Nephron progenitor cell (in vitro differentiated cells): ENCODE measurements at places on chromosomes 7 and 10.

GRCh38 chr10:72461085-72461484 lies 106.4 kb upstream of the DNAJB12 start:
- no peak for DNase-seq

- DNase-seq = no peak
Measured at GRCh38 chr10:102342958-102343357, 52.5 kb upstream of the NFKB2 start.

- no peak for DNase-seq
Measured at GRCh38 chr7:31020652-31021051, 31.5 kb upstream of the ADCYAP1R1 start.

DNA sequence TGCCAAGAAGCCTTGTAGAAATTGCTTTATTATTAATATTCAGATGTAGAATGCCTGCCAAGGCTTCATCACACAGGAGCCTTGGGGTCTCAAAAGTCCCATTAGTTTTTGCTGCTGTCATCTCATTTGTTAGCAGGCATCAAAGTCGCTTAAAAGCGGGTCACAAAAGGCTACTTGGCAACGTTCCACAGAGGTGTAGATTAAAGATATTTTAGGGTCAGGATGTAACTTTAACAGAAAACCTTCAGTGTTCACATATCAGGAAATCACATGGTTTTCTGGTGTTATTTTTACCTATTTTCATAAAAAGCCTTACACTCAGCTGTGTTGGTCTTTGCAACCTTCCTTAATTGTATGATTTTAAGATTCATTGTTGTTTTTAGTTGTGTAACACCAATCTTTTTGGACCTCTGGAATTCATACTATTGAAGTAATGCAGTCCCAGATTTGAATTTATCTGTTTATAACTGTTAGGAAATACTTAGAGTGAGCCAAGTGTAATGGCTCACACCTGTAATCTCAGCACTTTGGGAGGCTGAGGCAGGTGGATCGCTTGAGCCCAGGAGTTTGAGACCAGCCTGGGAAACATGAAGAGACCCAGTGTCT lies 65.3 kb downstream of the TET1 start:
- DNase-seq = no peak

DNA sequence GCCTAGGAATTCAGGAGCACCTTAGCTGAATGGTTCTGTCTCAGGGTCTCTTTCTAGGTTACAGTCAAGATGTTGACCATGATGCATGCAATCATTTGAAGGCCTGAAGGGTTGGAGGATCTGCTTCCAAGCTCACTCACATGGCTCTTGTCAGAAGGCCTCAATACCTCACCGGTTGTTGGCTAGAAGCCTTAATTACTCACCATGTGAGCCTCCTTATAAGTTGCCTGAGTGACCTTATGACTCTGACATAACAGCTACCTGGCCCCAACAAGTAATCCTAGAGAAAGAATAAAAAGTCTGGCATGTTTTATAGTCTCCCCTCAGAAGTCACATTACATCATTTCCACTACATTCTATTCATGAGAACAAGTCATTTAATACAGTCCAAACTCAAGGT lies 3.4 kb upstream of the C1GALT1 start:
- DNase-seq = no peak

DNA sequence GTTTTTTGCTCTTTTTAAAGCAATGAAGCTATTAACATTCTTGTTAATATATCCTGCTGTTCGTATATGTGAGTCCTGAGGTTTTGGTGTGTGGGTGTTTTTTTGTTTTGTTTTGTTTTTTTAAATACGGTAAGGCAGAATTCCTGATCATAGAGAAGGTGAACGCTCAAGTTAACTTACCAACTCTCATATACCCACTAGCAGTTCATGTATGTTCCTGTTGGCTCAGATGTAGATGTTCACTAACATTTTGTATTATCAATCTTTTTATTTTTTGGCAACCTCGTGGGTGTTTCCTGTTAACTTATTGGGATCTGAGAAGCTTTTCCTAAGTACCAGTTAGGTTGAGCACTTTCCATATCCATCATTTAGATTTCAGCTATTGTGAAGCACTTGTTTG lies 20.5 kb downstream of the TRIM24 start:
- no peak for DNase-seq

DNA sequence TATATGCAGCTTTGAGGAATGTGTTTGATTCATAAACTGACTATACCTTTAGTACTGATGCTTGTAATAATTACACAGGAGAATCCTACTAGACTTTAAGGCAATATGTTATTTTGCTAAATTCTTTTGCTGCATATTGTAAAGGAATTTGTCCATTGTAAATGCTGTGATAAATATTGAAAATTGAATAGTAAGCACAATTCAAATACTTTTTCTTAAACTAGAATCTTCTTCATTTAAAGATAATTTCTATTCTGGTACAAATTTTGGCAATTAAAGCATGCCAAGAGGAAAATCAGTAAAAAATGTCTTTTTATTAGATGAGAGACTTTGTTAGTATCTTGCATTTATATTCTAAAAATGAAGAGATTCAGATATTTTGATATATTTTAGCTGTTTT lies 45.4 kb downstream of the SMNDC1 start:
- DNase-seq = no peak

GRCh38 chr7:95686109-95686508 lies 86.2 kb upstream of the DYNC1I1 start:
- peak; percentile 40 for DNase-seq

- DNase-seq = no peak
Measured at GRCh38 chr7:37663693-37664092, 19.9 kb upstream of the GPR141 start.

DNA sequence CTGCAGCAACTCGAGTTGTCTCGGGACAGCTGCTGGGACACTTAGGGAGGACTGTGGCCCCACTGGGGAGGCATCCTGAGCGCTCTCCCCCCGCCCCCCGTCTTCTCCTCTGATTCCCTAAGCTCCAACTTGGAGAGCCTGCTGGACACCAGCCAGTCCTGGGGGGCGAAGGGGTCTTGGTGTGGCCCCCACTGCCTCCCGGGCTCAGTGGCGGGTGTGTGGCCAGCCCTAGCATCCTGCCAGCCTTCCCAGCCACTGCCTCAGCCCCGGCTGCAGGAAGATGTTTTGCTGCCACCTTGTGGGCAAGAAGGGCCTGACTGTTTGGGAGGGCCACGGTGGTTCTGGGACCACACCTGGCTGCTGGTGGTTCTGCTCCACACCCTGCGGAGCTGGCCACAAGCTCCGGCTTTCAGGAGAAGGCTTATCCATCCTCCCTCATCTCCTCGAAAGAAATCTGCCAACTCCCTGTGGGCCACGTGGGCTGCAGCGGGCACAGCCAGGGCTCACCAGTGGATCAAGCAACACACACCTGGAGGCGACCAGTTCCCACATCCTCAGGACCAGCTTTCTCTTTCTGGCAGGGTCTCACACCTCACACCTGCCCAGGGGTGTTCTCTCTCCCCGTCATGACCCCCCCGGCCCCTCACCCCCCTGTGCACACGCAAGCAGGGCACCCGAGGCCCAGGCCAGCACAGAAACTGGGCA lies 24.8 kb downstream of the AGAP3 start:
- DNase-seq = peak; percentile 80

- DNase-seq = no peak
Measured at GRCh38 chr7:70539205-70539604, 592.7 kb upstream of the GALNT17 start.

- DNase-seq = no peak
Measured at GRCh38 chr7:38927751-38928150, 18.8 kb upstream of the VPS41 start.

- DNase-seq = no peak
Measured at GRCh38 chr10:35626971-35627507, 15.1 kb downstream of the FZD8 start.

DNA sequence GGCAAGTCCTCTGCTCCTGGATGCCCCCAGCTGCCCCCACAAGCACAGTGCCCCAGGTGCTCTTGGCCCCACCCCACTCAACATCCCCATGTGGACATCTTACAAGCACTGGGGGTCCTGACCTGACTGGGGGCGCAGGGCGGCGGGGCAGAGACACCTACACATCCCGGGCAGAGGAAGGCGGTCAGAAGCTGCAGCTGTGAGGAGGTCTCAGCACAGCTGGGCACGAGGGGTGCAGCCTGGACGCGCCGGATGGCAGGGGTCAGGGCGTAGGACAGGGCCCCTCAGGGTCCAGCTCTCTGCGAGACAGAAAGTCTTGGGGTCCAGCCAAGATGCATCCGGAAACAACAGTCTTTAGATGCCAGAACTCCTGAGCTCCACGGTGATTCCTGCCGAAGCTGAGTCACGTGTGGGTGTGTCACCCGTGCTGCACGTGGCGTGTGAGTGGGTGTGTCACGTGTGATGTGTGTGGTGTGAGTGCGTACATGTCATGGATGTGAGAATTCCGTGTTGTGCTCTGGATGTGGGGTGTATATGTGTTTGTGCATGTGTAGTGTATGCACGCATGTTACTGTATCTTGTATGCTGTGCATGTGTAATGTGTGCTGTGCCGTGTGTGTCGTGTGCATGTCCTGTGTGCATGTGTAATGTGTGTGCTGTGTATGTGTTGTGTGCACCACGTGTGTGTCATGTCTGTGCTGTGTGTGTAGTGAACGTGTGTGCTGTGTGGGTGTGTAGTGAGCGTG lies 5.1 kb downstream of the VENTX start:
- DNase-seq = no peak

DNA sequence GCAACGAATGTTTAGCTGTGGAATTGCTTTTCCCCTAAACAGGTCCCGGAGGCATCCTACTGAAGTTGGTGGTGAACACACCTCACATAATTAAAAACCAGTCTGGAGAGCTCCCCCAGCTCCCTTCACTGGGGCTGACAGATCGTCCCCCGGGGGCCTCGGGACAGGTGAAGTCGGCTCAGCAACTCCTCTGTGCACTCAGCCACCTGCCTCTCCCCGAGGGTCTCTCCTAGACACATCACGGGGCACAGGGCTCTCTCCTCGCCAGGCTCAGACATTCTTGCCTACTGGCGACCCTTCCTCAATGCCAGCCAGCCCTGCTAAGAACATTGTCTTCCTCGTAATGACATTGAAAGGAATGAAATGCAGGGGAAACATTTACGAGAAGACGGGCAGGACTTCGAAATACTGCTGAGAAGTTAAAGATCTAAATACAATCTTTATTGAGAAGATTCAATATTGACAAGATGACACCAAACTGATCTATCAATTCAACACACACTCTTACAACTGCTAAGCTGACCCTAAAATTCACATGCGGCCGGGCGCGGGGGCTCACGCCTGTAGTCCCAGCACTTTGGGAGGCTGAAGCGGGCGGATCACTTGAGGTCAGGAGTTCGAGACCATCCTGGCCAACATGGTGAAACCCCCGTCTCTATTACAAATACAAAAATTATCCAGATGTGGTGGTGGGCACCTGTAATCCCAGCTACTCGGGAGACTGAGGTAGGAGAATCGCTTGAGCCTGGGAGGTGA lies 88.1 kb upstream of the DNAAF5 start:
- no peak for DNase-seq

GRCh38 chr7:82964150-82964882 lies 198.4 kb downstream of the PCLO start:
- no peak for DNase-seq
